Metanephros (tissue), 2 donors: ENCODE measurements at places on chromosomes 3 and 15. TPM values are rescaled to one million over a fixed set of nuclear protein-coding genes. Genes with fewer than 3 reads are reported as not detected.

Gene FAM240A
- 0.23 TPM for total RNA-seq

Gene C3orf22
- 0.12 TPM for total RNA-seq

Gene ZPLD1
- total RNA-seq, result 0.12 TPM

Gene COL6A5
- total RNA-seq, result 0.06 TPM

Gene SLC51B
- 1.5 TPM for total RNA-seq

Gene CHST13
- total RNA-seq, result 7.9 TPM

Gene HIGD2B
- not detected for total RNA-seq

Gene COL6A6
- total RNA-seq, result 10.6 TPM

Gene CPA3
- 1.6 TPM for total RNA-seq

Gene SLC28A2
- total RNA-seq, result 0.23 TPM

Gene CPN2
- 0.12 TPM for total RNA-seq

Gene PAQR9
- 0.12 TPM for total RNA-seq

Gene EFHB
- total RNA-seq, result 1.5 TPM

Gene CASR
- 24.4 TPM for total RNA-seq

Gene IGF2BP2
- total RNA-seq, result 64.8 TPM

Gene MESP2
- total RNA-seq, result 0.41 TPM

Gene TMC3
- not detected for total RNA-seq

Gene ROBO2
- 61.7 TPM for total RNA-seq

Gene CX3CR1
- 5.3 TPM for total RNA-seq

Gene STAB1
- 95.8 TPM for total RNA-seq

Gene ELL3
- total RNA-seq, result 3.6 TPM

Gene C3orf38
- 24.5 TPM for total RNA-seq

Gene PAQR5
- 32.4 TPM for total RNA-seq

Gene TNNC1
- total RNA-seq, result 97.2 TPM

Gene COPG1
- total RNA-seq, result 129 TPM

Gene TNFSF10
- 50.2 TPM for total RNA-seq

Gene MORC1
- 0.35 TPM for total RNA-seq

Gene PRICKLE2
- 50.5 TPM for total RNA-seq

Gene LRRK1
- total RNA-seq, result 11.7 TPM

Gene PRR23C
- not detected for total RNA-seq

Gene TRH
- 0.35 TPM for total RNA-seq

Gene SMCO1
- 3.5 TPM for total RNA-seq

Gene TRANK1
- 13.1 TPM for total RNA-seq

Gene PLCB2
- 14.3 TPM for total RNA-seq

Gene FRMD4B
- total RNA-seq, result 54.9 TPM

Gene AADAC
- total RNA-seq, result 0.12 TPM

Gene GP5
- total RNA-seq, result 1.6 TPM

Gene GABRG3
- 0.82 TPM for total RNA-seq

Gene EPB42
- total RNA-seq, result 14.8 TPM

Gene TTLL13
- 1.3 TPM for total RNA-seq
